ENCODE measurements at places on chromosomes 6 and 20. TPM values are rescaled to one million over a fixed set of nuclear protein-coding genes. Genes with fewer than 3 reads are reported as not detected.

SDC4 gene
- 126 TPM for total RNA-seq

EDN1 gene
- total RNA-seq: 2.8 TPM

OR12D3 gene
- total RNA-seq: not detected

TBX18 gene
- 26.1 TPM for total RNA-seq

ENPP1 gene
- 26.5 TPM for total RNA-seq

DEFB125 gene
- total RNA-seq: not detected

TMEM181 gene
- 43.4 TPM for total RNA-seq

GINS1 gene
- 31.1 TPM for total RNA-seq

EDN3 gene
- not detected for total RNA-seq

TGM2 gene
- total RNA-seq: 6.3 TPM

BMP6 gene
- 0.06 TPM for total RNA-seq

Data from LHCN-M2 (cell line).